ENCODE measurements at places on chromosomes 11 and 22. TPM values are rescaled to one million over a fixed set of nuclear protein-coding genes. Genes with fewer than 3 reads are reported as not detected.

DNA sequence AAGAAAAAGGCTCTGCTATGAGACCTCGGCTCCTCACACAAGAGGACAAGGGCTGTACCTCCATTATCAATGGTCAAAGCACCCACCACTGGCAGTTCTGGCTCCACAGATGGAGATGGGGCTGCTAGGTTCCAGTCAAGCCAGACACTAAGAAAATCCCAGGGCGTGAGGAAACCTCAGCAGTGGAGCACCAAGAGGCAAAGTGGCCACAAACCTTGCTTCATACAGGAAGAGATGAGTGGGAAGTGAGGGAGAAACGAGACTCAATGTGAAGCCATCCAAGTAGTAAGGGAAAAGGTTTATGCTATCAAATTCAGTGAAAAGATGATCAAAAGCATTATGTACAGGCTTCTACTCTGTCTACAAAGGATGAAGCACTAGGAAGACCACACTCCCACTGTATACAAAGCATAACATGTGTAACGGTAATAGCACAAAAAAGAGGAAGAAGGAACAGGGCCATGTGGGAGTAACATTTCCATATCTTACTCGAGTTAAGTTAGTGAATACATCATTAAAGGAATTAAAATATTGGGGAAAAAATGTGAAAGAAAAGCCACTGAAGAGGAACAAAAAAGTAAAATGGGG, 27.0 kb downstream of the POLDIP3 start:
- DNase-seq = no peak
- H3K36me3 ChIP-seq = peaks cover 40% of the 10 kb centered on the region
- no peaks in the 10 kb centered on the region for H3K4me1 ChIP-seq
- no peak overlapping the region for H3K4me3 ChIP-seq

DNA sequence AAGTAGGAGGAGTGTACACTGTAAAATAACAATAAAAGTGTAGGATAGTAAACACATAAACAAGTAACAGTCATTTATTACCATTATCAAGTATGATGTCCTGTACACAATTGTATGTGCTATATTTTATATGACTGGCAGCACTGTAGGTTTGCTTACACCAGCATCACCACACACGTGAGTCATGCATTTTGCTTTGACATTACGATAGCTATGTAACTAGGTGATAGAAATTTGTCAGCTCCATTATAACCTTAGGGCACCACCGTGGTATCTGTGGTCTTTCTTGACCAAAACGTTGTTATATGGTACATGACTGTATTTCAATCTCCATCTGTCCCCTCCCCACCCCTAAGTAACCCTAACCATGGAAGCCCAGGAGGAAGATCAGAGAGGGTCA, 1.1 kb downstream of the DNAL4 start:
- H3K4me1 ChIP-seq = peaks cover 13% of the 10 kb centered on the region
- H3K36me3 ChIP-seq = no peaks in the 10 kb centered on the region
- H3K27ac ChIP-seq = no peak overlapping the region

GRCh38 chr11:100397401-100397800, 289.7 kb upstream of the ARHGAP42 start:
- DNase-seq = no peak
- H3K4me1 ChIP-seq = no peaks in the 10 kb centered on the region
- no peak overlapping the region for H3K4me3 ChIP-seq
- no peaks in the 10 kb centered on the region for H3K27me3 ChIP-seq

GRCh38 chr11:93444617-93445073, 98.5 kb downstream of the SMCO4 start:
- DNase-seq = no peak
- H3K27me3 ChIP-seq = no peaks in the 10 kb centered on the region
- no peak overlapping the region for H3K27ac ChIP-seq
- no peaks in the 10 kb centered on the region for H3K4me1 ChIP-seq
- H3K36me3 ChIP-seq = no peaks in the 10 kb centered on the region
- H3K4me3 ChIP-seq = no peak overlapping the region

DEUP1 gene
- not detected for total RNA-seq

Measured in tibial nerve (tissue), 4 donors.